CD4-positive, alpha-beta T cell treated with Interleukin-12 subunit alpha and Interleukin-12 subunit beta, for 1 hour (primary cell): ENCODE measurements at places on chromosomes 7 and 10.

- no peak for DNase-seq
Measured at GRCh38 chr7:69739931-69740431, 141.7 kb downstream of the AUTS2 start.

DNA sequence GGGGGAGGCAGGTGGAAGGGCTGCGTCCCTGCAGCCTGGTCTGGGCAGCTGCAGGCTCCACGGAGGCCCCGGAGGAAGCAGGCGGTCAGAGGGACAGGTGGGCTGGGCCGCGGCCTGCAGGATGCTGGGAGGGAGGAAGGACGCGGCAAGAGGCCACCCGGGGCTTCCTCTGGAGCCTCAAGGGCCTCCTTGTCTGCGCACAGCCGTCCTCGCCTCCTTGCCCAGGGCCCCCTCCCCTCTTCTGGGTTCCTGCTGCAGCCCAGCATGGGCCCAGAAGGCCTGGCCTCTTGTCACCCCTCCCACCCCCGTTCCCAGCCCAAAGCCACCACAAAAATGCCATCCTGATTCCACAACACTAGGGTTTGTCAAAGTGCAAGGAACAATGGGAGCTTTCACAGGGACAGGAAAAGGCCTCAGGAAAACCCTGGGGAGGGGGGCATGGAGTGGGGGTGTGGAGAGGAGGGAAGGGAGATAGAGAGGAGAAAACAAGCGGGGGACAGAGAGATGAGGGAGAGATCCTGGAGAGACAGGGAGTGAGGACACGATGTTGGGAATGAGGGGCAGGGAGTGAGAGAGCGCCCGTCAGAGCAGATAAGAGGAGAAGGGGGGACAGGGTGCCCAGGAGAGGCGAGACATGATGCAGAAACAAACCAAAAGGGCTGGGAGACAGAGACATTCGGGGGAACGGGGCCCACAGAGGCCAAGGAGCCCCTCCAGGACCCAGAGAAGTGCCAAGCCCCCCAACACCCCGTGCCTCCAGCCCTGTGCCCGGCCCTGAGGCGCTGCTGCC, 41.8 kb downstream of the ZCCHC24 start:
- no peak for DNase-seq

DNA sequence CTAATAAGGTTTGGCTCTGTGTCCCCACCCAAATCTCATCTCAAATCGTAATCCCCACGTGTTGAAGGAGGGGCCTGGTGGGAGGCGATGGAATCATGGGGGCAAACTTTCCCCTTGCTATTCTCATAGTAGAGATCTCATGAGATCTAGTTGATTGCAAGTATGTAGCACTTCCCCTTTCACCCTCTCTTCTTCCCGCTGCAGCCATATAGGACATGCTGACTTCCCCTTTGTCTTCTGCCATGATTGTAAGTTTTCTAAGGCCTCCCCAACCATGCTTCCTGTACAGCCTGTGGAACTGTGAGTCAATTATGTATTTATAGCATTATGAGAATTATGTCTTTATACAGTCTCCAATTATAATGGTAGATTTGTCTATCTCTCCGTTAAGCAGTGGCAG, 594.5 kb downstream of the ACTR3B start:
- no peak for DNase-seq

DNA sequence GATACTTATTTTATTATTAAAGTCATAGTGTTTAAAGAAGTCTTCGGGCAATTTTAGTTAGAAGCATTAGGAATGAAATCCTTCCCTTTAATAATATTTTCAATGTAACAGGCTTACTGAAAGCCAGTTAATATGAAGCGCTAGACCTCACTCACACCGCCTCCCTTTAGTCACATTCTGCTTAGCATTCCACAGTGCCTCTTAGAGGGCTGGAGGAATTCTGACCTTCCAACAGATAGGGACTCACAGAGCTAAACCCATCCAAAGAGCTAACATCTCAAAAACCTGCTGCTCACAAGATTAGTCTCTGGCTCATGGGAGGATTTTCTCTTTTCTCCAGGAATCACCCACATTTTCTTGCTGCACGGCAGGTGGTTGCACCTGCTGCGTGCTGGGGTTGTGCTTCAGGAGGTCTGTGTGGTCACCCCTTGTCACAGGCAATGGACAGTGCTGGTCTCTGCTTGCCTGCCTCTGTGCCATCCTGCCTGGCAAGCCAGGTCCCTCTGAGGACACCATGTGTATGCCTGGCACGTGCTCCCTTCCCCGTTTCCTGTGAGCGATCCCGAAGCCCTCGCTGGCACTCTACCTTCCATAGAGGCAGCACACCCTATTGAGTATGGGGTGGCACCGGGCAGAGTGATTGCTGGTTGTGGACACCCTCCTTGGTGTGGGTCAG, 91.8 kb downstream of the KLF6 start:
- no peak for DNase-seq

- DNase-seq = no peak
Measured at GRCh38 chr7:117135553-117135891, 182.2 kb downstream of the ST7 start.

DNA sequence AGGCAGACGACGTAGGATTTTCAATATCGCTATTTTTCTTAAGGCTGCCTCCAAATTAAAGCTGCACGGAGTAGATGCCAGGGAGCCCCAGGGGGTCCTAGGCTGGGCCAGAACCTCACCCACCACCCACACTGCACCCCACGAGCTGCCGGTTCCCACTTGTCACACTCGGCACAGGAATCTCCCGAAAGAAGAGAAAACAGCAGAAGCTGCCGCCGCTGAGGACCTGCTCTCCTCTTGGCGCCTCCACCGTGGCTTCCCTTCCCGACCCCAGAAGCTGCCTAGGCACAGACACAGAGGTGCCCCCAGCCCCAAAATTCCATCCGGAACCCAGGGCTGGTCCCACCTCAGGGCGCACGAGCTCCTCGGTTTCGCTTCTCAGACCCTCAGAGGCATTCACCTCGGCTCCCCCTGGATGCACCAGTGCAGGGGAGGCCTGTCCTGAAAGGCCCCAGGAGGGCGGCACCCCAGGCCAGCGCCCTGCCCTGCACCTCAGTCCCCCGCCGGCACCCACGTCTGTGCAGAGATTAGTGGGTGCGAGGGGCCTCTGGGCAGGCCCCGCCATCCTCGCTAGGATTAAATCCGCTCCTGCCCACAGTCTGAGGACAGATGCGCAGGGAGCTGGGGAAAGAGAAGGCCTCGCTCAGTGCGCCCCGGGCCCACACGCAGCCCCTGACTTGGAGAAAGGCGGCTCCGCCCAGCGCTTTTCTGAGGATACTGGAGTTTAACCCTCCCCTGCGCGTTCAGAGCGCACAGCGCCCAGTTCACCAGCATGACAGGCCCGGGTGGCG, 99.2 kb downstream of the PTPRN2 start:
- DNase-seq = no peak

GRCh38 chr7:7969306-7970236, 975 bp downstream of the GLCCI1 start:
- DNase-seq = peak; percentile 52

- DNase-seq = no peak
Measured at GRCh38 chr7:415646-416525, 103.8 kb downstream of the PDGFA start.

DNA sequence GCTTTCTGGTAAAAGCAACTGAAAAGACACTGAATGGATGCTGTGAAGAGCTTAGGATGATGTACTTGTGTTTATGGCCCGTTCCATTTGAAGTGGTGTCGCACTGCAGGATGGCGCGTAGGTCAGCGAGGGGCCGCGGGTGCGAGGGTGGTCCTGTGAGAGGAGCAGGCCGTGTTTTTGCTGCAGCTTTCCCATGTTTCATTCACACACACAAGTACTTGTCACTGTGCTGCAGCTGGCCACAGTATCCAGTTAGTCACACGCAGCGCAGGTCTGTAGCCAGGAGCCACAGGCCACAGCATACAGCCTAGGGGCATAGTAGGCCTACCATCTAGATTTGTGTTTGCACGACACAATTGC, 23.2 kb downstream of the WIPI2 start:
- DNase-seq = no peak

DNA sequence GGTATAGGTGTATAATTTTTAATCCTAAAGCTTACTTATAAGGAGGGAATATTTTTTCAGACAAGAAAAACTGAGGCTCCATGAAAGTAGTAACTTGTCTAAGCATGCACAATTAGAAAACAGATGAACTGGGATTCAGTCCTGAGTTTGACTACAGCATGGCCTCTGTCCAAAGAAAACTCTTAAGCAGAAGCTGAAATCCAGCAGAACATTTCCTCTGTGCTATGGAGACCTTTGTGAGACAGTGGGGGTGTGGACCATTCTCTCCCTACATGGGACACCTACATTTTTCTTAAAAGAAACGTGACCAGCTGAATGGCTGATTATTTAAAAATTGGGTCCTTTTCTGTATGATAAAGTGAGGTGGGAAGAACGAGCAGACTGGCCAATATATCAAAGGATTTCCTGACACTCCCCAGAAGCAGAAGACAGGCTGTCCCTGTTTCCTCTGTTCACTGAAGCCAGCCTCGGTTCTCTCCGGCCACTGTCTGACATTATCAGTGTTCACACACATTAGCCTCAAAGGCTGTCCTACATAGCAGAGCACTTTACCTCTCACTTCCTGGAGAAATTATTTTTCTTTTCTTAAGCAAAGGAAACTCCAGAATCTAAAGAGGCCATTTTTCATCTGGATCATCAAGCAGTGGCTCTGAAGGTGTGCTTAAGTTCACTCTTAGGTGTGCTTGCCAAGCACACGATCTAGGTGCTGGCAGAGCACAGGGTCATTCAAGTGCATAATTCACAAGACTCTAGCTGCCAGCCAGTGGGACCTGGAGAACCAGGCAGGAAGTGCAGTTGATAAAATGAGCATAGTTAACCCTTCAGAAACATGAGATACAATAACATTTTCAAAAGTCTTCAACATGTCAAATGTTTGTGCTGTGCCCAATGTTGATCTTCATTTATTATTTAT, 40.4 kb upstream of the KIAA1217 start:
- DNase-seq = no peak

- DNase-seq = peak; percentile 65
Measured at GRCh38 chr7:55309040-55309991, 55.8 kb upstream of the LANCL2 start.

- peak; percentile 66 for DNase-seq
Measured at GRCh38 chr10:114304571-114305421, 65.7 kb downstream of the VWA2 start.

DNA sequence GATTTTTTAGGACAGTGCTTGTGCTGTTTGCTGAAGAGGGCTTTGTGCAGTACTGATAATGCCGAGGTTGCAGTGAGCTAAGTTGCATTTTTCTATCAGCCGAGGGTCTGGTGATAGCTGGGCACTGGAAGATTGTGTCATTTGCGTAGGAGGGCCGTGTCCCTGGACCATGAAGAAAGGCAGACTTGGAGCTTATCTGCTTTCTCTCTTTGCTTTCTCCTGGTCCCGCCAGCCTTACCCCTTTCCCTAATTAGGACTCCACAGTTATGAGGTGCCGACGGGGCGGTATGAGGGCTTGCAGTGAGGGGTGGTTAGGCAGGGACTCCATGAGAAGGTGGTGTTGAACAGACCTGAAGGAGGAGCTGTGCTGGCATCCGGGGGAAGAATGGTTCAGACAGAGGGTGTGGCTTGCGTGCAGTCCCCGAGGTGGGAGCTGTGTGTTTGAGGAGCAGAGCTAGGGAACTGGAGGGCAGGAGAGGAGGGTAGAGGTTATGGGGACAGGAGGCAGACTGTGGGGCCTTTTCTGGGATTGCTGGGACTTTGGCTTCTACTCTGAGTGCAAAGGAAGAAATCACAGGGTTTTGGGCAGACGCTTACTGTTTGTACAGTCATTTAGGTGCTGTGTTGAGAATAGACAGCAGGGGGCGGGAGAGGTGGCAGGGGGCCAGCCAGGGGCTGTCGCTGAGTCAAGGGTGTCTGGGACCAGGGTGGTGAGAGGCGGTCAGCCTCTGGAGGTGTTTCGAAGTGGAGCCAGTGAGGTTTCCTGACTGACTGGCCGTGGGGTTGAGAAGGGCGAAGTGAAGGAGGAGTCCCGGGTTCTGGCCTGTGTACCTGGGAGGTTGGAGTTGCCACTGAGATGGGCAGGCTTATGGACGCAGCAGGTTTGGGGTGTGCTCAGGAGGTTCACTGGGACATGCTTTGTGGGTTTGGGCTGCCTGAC, 43.4 kb downstream of the PRF1 start:
- peak; percentile 71 for DNase-seq

GRCh38 chr10:73946253-73947145, 35.6 kb downstream of the PLAU start:
- DNase-seq = no peak

- no peak for DNase-seq
Measured at GRCh38 chr7:47047384-47047783, 534.5 kb downstream of the TNS3 start.

DNA sequence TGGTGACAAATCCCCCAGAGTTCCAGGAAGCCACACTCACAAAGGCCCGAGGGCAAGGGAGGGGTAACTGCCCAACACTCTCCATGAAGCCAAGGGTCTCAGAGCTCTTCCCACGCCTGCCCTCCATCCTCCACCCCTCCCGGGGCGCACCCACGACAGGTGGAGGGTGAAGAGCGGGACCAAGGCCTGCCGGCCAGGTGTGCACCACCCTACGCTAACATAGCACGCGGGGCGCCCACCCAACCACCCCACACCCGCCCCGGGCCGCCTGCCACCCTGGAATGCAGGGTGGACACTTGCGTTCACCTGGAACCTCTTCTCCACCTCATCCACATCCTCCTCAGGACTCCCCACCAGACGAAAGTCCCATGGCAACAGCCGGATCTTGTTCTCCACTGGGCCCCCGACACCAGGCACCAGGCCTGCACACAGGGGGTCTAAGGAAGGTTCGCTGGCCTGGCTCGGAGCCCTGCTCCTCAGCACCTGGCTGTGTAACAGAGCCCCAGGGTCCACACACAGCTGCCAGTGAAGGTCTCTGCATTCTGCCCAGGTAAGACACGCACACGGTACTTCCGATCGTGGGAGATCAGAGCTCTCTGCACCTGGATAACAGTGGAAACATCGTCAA, 32.7 kb downstream of the MAD1L1 start:
- no peak for DNase-seq

DNA sequence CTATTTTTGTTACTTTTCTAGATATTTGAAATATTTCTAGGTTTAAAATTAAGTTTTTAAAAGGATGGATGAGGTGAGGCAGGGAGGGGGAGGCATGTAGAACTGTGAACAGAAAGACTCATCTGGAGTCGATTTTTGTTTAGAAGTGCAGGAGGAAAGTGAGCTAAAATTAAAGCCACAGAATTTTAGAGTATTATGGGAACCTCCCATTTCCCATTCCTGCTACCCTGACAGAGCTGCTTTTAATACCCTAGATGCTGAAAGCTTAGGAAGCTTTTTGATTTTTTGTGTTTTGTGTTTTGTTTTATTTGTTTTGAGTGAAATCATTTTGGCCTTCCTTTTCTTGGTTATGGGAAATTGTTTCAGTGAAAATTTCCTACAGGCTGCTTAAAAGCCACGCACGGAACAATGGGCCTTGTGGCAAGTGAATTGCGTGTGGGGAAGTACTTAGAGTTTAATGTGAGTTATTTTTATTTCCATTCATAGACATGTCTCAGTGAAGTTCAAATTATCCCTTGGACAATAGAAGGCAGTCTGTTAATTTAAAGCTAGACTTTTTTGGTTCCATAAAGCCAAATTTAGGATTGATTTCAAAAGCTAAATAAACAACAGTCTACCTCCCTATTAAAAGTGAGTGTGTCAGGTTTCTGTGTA, 102.0 kb upstream of the HDAC9 start:
- DNase-seq = no peak
